ENCODE measurements at places on chromosomes 4 and X.

- no peak for DNase-seq
Observed at GRCh38 chr4:40199999-40200874, 3.4 kb downstream of the RHOH start.

- DNase-seq, result peak; percentile 14
Observed at GRCh38 chr4:124105212-124105611, 607.3 kb downstream of the ANKRD50 start.

DNA sequence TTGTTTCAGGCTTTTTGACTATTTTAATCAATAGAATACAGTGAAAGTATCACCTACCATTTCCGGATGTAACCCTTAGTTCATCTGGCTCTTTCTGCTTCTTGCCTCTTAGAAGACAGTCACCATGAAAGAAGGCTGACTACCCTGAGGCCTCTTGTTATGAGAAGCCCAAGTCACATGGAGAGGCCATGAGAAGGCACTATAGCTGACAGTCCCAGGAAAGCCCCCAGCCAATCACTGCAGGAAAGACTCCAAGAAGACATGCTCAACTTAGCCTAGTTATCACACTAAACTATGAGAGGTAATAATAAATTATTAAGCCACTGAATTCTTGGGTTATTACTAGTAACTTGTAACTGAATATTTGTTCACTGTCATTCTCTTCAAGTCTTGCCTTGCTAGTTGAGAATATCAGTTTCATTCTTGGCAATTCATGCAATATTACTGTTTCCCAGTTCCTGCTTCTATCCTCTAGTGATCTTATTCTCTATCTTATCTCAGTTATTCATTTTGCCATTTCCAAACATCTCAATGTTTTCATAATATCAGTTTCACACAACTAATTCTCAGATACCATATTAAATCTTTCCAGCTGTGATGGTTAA lies 57.1 kb upstream of the GUCY1A1 start:
- DNase-seq, result no peak

GRCh38 chrX:149487292-149487691 lies 17.8 kb downstream of the IDS start:
- no peak for DNase-seq

- DNase-seq, result no peak
Observed at GRCh38 chr4:152015597-152016302, 254.9 kb upstream of the GATB start.

DNA sequence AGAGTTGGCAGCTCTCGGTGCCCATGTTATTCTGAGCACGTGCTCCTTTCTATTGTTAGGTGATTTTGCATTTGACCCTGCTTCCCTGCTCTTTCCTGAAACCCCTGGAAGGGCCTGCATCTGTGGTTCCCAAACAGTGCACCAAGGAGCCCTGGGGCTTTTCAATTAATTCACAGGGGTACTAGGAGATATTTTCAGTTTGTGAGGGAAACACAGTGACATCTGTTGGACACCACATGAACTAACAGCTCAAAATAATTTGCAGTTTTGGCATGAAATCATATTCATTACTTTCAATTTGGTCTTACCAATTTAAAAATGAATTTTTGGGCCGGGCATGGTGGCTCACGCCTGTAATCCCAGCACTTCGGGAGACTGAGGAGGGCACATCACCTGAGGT lies 156.6 kb downstream of the GATB start:
- DNase-seq, result peak; percentile 20

- peak; percentile 8 for DNase-seq
Observed at GRCh38 chrX:148500423-148501385, at the start of gene AFF2. TSS of gene AFF2 (plus strand) at chrX:148500617. CDS start at chrX:148501098, 481 bp downstream.

DNA sequence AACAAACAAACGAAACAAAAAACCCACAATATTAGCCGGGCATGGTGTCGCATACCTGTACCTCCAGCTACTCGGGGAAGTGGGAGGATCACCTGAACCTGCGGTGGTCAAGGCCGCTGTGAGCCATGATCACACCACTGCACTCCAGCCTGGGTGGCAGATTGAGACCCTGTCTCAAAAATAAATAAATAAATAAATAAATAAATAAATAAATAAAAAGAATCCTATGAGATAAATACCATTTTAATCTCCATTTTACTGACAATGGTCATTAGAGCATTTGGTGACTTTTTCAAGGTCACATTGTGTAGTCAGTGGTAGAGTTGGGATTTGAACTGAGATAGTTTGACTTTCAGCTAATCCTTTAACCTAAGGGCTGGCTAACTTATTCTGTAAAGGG lies 11.4 kb downstream of the TRPC5 start:
- DNase-seq, result no peak

- DNase-seq, result no peak
Observed at GRCh38 chr4:110905367-110905766, 282.5 kb upstream of the PITX2 start.

DNA sequence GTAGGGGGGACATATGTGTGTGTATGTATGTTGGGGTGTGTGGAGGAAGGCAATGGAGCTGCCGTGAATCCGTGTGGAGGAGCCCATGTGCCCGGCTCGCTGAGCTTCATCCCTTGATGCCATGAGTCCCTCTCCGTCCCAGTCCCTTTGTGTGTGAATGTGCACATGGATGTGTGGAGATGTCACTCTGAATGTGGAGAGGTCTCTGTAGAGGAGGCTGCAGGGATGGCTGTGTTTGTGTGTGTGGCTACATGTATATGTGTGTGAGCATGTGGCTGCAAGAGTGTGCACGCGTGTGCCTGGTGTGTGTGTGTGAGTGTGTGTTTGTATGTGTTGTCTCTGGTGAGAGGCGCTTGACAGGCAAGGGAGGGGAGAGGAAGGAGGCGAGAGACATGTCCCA lies 1.3 kb downstream of the DLG3 start:
- DNase-seq, result no peak

GRCh38 chr4:173590697-173591096 lies 60.7 kb upstream of the HAND2 start:
- DNase-seq, result no peak

DNA sequence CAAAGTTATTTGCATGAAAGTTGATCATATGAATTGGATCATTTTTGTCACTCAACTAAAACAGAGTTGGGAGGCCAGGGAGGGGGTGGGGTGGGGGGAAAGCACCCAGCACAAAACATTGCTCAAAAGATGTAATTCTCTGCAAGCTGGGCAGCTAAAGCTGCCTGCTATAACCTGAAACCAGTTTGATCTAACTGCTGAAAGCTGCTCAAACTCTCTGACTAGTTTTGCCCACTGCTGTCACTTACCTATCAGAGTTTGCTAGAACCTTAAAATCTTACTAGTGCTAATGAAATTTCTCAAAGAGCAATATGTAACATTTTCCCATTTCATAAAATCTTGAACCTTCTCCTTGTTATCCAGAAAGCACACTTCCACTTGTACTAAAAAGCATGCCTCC lies 10.4 kb downstream of the CXCL8 start:
- no peak for DNase-seq

GRCh38 chr4:62288808-62289541 lies 1088.8 kb downstream of the ADGRL3 start:
- no peak for DNase-seq

DNA sequence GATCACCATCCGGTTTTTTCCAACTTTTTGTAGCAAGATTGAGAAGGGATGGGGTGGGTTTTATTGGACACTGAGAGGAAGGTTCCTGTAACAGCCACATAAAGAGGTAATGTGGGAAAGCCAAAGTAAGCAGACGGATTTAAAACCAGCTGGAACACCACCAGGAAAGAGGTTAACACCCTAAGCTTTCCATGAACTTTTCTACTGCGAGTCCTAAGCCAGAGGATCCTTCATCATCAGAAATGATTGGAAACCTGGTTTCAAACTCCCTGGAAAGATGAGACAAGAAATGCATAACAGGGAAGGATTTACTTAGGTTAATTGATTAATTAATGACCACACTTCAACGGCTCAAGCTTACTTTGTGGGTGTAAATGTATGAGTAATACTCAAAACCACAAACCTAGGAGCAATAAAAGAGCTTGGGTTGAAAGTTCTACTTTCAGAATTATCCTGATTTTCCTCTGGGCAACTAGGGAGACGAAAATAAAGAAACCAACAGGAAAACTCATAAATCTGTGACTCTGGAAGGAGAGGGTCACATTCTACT lies 91.5 kb downstream of the COX18 start:
- DNase-seq, result no peak

DNA sequence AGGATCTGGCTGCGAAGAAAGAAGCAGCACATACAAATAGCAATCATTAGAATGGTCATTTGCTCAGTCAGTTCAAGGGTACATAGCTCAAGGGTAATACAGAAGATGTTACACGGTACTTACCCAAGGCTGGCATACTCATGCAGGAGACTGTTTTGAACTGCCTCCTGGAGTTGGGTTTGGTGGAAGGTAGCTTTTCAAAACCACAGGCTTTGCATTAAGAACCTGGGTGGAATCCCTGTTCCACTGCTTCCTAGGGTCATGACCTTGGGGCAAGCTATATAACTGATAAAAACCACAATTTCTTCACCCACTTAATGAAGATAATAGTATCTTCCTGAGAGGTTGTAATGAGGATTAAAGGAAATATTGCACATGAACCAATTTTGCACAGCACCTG lies 36.5 kb downstream of the TBC1D9 start:
- no peak for DNase-seq

DNA sequence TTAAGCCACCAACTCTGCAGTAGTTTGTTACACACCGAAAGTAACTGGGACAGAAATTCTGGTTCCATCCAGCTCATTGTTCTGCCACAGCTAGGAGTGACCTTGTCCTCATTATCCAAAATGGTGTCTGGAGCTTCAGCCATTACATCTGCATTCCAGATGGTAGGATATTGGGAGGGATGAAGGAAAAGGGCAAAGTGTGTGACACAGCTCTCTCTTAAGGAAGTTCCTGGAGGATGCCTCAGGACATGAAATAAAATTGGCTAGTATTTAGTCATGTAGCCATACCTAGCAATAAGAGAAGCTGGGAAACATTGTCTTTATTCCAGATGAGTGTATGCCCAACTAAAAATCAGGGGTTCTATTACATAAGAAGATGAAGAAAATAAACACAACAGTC lies 262.0 kb downstream of the BCOR start:
- no peak for DNase-seq

- DNase-seq, result no peak
Observed at GRCh38 chrX:23554304-23554703, 113.0 kb upstream of the PRDX4 start.

DNA sequence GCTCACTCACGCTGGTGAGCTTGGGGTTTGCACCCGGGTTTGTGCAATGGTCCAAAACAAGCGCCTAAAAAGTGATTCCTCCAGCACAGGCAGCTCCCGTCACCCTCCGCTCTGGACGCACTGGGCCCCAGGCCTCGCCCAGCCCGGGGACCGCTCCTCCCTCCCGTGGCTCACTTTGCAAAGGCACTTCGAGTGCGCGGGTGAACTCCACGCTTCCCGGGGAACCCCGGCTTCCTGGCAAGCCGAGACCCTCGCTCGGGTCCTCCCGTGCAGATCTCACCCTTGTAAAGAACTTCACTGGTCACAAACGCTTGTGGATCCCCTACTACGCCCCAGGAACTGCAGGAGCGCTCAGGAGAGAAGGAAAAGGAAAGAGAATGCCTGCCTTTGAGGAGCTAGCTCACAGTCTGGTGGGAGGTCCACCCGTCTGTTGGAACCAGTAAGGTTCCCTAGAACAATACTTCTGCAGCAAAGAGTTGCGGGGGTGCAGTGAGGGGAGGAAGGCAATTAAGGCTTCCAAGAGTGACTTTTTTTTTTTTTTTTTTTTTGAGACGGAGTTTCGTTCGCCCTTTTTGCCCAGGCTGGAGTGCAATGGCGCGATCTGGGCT lies at the start of gene CTPS2:
Gene CTPS2 (minus strand): TSS at position 122 of the 608 bp plus-strand sequence. CDS start 9,767 bp downstream, outside the sequence.
- peak; percentile 74 for DNase-seq

DNA sequence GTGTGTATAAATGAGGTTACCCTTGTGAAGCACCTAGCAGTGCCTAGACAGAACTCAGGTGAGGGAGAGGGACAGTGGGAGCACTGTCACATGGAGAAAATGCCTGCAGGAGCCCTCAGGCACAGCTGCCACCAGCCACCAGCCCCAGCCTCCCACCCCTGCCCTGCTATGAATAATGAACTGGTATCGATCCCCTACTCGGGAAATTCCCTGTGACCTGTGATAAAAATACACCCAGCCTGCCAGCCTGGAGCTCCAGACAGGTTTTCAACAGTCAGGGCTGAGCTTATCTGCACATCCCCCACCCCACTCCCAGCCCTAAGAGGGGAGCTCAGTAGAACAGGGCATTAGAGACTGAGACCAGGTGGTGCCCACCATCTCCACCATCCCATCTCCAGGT lies 159.6 kb upstream of the PJA1 start:
- no peak for DNase-seq

DNA sequence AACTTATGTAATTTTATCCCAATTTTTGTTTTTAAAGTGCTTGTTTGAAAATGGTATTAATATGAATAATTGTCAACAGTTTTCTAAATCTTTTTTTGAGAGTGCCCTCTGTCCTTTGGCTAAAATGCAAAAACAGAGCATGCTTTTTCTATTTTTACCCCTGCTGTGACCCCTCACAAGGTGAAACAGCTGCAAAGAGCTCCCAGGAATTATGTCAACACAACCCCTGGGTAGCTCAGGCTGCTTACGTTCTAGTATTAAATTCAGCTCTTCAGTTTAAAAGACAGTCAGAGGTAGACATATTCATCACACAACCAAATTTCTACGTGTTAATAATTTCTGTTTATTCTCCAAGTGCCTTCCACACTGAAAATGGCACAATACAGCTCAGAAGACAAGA lies 367.5 kb downstream of the PRDM5 start:
- DNase-seq, result no peak

DNA sequence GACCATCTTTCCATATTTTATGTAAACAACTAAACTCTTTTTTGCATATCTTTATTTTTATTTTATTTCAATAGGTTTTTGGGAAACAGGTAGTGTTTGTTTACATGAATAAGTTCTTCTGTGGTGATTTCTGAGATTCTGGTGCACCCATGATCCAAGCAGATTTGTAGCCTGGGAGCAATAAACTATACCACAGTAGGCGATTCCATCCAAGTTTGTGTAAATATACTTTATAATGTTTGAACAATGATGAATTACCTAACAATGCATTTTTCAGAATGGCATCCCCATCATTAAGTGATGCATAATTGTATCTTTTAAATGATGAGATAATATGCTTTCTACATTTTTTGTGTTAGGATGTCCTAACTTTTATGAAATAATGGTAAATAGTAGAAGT lies 39.2 kb upstream of the CYSLTR1 start:
- DNase-seq, result no peak

DNA sequence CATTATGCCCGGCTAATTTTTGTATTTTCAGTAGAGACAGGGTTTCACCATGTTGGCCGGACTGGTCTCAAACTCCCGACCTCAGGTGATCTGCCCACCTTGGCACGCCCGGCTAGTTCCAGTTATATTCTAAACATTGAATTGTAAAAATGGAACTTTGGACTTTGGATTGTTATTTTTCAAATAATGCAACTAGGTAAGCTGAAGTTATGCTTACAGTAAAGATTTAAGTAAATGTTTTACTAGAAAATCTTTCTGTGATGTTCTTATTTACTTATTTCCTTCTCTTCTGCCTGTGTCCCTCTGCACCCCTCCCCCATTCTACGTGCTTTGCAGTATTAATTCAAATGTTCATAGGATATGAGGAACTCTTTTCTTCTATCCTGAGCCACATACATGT lies 26.1 kb downstream of the GK start:
- no peak for DNase-seq

GRCh38 chrX:148556498-148556897 lies 56.1 kb downstream of the AFF2 start:
- no peak for DNase-seq

- DNase-seq, result no peak
Observed at GRCh38 chrX:104172121-104172520, 5.9 kb downstream of the FAM199X start.

- DNase-seq, result peak; percentile 38
Observed at GRCh38 chr4:39614487-39615162, 24.0 kb downstream of the SMIM14 start.

GRCh38 chr4:244471-244870 lies 60.8 kb downstream of the ZNF732 start:
- no peak for DNase-seq

- peak; percentile 81 for DNase-seq
Observed at GRCh38 chr4:84691170-84691691, 108.3 kb downstream of the CDS1 start.
